ENCODE measurements at places on chromosomes 5 and 9.
A peak's percentile ranks its signal among the peaks of the same experiment; 100 is the strongest.

GRCh38 chr5:173493846-173494245, 122.6 kb downstream of the BOD1 start:
- no peaks in the 10 kb centered on the region for H3K27me3 ChIP-seq
- no peak overlapping the region for H3K4me3 ChIP-seq
- peaks cover 16% of the 10 kb centered on the region for H3K4me1 ChIP-seq
- no peaks in the 10 kb centered on the region for H3K36me3 ChIP-seq

DNA sequence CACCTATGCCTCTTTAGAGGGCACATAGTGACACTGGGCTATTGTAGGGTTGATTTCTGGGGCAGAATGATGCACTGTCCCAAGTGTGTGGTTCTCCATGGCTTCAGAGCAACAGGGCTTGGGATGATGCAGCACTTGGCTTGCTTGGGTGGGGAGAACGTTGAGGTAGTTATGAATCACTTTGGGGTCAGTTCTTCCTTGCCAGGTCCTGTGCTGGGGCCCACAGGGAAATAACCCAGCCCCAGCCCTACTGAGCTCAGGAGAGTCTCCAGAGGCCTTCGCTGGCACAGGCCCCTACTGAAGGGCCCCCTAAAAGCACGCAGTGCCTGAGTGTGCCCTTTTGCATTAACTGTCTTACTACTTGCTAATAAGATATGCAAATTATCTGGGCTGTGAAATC, 24.2 kb downstream of the JADE2 start:
- DNase-seq: no peak
- peak overlapping the region; percentile 7 for H3K27ac ChIP-seq
- no peak overlapping the region for H3K4me3 ChIP-seq
- no peaks in the 10 kb centered on the region for H3K27me3 ChIP-seq
- H3K4me1 ChIP-seq: peaks cover 12% of the 10 kb centered on the region

DNA sequence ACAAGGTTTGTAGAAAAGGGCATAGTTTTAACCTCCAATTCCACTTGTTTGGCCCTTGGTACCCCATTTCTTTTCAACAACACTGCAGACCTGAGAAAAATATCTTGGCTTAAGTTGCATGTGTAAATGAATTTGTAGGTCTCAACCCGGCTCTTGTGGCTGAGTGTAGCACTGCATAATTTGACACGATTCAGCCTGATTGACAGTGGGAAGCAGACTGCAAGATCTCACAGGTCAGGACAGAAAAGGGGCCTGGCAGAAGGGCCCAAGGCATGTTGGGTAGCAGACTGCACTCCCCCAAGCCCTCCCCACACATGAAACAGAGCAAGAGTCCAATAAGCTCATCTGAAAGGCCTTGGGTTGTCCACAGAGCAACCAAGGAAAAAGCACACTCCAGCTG, 169.7 kb upstream of the SMARCA2 start:
- no peak overlapping the region for H3K27ac ChIP-seq
- H3K4me1 ChIP-seq: no peaks in the 10 kb centered on the region
- no peaks in the 10 kb centered on the region for H3K36me3 ChIP-seq

DNA sequence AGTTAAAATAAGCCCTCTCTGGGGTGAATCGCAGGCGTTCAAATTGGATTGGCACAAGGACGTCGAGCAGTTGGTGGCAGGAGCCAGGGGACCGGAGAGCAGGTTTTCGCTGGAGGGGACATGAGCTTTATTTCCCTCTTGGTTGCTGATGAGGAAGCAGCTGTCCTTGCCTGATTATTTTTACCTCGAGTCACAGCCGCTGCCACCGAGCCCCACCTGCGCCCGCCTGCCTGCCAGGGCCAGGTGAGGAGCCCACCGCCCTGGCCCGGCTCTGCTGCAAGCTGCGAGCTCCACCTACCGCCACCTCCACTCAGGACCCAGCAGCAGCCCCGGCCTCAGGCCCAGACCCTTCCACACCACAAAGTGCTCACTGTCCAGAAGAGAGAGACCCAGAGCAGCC, 9.0 kb upstream of the ADGRD2 start:
- H3K27ac ChIP-seq: no peak overlapping the region
- H3K27me3 ChIP-seq: peaks cover 27% of the 10 kb centered on the region
- no peaks in the 10 kb centered on the region for H3K36me3 ChIP-seq
- no peak overlapping the region for H3K4me3 ChIP-seq
- DNase-seq: no peak

DNA sequence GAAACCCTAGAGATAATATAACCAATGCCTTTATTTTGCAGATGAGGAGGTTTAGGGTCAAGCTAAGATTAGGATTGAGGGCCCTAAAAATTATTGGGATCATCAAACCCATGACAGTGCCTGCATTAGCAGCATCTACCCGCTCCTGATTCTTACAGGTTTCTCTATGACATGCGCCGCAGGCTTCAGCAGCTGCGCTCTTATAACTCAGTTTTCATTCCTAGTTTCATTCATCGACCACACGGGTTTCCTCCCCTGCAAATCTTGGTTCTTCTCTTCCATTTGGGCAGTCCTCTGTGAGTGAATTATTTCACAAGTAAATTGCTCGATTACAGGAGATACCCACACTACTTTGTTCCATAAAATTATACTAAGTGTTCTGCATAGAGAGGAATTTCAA, 137.2 kb downstream of the SLC24A2 start:
- DNase-seq: no peak
- H3K36me3 ChIP-seq: no peaks in the 10 kb centered on the region
- no peak overlapping the region for H3K4me3 ChIP-seq
- no peak overlapping the region for H3K27ac ChIP-seq

- H3K4me1 ChIP-seq: peaks cover 14% of the 10 kb centered on the region
- no peak overlapping the region for H3K4me3 ChIP-seq
- H3K36me3 ChIP-seq: no peaks in the 10 kb centered on the region
- peak; percentile 56 for DNase-seq
- H3K27me3 ChIP-seq: no peaks in the 10 kb centered on the region
Observed at GRCh38 chr9:133234577-133235322, 25.7 kb upstream of the OBP2B start.

- H3K36me3 ChIP-seq: no peaks in the 10 kb centered on the region
- no peak for DNase-seq
- H3K27ac ChIP-seq: no peak overlapping the region
- no peak overlapping the region for H3K4me3 ChIP-seq
Observed at GRCh38 chr5:178238711-178239592, 6.3 kb upstream of the PHYKPL start.

DNA sequence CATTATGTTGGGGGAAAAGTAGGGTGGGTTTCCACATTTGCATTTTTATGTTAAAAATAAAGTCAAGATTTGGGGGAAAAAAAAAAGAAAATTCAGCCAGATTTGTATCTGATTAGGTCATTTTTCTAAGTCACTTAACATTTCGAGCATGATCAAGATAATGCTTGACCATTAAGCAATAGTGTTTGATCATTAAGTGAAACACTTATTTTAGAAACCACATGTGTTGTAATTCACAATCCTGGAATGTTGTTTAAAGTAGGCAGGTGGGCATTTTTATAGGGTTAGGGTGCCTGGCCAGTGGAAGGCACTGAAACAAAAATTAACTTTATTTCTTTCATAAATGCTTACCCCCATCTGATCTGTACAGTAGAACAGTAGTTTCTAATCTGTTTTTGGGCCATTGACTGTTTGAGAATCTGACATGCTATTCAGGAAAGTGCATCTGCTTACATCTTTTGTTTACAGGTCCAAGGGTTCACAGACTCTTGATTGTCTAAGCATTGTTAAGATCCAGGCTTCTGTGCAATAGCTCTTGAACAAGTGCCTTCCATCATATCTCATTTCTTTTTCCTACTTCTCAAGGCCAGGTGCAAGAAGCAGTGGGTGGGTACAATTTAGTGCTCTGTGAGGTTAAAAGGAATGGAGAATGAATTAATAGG, 9.1 kb downstream of the ZCCHC9 start:
- no peak for DNase-seq
- H3K27ac ChIP-seq: no peak overlapping the region
- H3K27me3 ChIP-seq: no peaks in the 10 kb centered on the region

GRCh38 chr9:33190021-33190705, 23.0 kb upstream of the B4GALT1 start:
- DNase-seq: no peak
- H3K27ac ChIP-seq: peak overlapping the region; percentile 72
- H3K27me3 ChIP-seq: no peaks in the 10 kb centered on the region
- no peak overlapping the region for H3K4me3 ChIP-seq
- H3K4me1 ChIP-seq: peaks cover 68% of the 10 kb centered on the region
- no peaks in the 10 kb centered on the region for H3K36me3 ChIP-seq

DNA sequence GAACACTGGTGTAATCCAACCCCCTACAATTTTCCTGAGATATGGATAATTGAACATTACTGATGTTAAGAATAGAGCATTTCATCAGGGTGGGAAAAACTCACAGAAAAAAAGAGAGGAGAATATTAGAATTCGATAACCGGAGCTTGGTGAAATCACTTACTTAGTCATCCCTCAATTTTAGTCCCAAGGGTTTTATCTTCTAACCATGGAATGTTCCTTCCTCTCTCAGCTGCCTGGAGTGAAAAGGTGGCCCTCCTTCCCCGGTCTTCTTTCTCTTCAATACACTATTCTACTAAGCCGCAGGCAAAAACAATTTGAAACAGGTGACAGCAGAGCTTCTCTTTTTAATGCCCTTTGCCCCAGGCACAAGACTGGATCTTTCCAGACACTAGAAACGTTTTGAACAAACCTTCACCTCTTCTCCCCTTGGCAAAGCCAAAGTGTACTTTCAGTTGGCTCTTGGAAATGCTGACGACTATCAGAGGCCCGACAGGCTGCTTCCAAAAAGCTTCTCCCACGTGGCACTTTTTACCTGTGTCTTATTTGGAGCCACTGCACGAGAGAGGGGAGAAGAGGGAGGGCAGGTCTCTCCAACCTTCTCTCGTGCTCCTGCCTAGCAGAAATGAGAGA, 543.9 kb downstream of the TLE1 start:
- H3K36me3 ChIP-seq: no peaks in the 10 kb centered on the region
- H3K27ac ChIP-seq: no peak overlapping the region
- H3K27me3 ChIP-seq: no peaks in the 10 kb centered on the region
- H3K4me1 ChIP-seq: no peaks in the 10 kb centered on the region
- no peak for DNase-seq
- H3K4me3 ChIP-seq: no peak overlapping the region

DNA sequence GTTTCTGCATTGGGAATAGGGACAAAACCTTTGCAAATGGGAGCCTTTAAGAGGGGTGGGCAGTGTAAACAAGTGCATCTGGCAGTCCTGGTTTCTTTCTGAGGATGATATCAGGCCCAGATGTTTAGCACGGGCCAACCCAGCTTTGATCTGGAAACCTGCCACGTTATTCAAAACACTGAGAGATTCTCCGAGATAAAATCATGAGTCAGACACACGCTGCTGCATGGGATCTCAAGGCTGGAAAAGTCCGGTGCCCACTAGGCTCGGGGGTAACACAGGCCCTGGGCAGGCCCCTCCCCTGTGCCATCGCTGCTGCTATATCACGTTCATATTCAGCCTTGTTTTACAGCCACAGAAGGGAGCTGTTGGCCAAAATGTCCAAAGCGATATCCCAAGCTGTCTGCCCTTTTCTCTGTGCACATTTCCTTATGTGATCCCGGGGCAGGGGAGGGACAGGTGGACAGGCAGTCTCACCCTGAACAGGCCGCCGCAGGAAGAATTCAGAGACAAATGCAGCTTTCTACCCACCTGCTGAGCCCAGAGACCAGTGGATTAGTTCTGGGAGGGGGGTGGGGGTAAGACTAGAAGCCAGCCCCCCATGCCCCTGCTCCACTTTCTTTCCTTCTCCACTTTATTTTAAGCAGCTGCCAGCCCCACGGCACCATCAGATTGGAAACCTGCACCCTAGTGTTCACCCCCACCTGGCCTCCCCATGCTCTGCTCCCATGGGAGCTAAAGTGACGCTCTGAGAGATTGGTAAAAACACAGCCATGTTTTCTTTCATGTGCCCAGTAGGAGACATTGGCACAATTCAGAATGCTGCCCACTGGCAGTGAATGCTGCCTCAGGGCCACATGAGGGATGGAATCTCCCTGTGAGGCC, 63.1 kb downstream of the TMOD1 start:
- no peaks in the 10 kb centered on the region for H3K27me3 ChIP-seq
- DNase-seq: peak; percentile 76
- peak overlapping the region; percentile 70 for H3K27ac ChIP-seq
- peaks cover 35% of the 10 kb centered on the region for H3K36me3 ChIP-seq
- H3K4me3 ChIP-seq: no peak overlapping the region
- H3K4me1 ChIP-seq: peaks cover 59% of the 10 kb centered on the region

DNA sequence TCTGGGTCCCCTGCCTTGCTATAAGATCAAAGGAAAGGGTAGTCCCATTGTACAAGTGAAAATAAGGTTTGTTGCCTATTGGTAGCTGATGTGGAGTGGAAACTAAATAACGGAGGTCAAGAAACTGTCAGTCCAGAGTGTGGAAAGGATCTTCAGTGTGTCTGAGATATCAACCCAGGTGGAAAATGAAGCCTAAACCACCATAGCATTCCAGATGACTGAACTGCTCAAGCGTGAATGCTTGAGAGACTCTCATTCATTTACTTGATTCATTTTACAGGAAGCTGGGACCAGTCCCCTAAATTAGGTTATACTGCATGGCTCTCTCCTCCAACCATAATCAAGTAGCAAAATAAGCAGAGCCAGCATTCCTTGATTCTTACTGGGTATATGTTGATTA, 116.0 kb upstream of the SLC28A3 start:
- no peak overlapping the region for H3K4me3 ChIP-seq
- peaks cover 2% of the 10 kb centered on the region for H3K27me3 ChIP-seq
- no peaks in the 10 kb centered on the region for H3K4me1 ChIP-seq
- no peaks in the 10 kb centered on the region for H3K36me3 ChIP-seq

DNA sequence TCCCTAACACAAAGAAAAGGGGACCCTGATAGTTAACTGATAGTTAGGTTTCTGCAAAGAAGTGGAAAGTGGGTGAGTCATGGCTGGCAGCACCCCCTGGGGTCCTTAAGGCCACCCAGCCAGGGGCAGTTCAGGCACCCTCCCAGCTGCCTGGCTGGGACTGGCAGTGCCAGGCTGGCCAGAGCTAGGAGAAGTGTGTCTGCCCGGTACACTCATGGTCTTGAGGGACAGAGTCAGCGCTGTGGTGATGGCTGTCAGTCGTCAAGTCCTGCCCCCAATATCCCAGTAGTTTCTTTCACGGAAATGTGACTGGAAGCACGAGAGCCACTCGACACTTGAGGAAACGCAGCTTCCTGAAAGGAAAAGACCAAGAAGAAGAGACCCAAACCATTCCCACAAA, 22.3 kb upstream of the CNOT6 start:
- no peaks in the 10 kb centered on the region for H3K4me1 ChIP-seq
- no peak for DNase-seq
- H3K27me3 ChIP-seq: no peaks in the 10 kb centered on the region
- no peaks in the 10 kb centered on the region for H3K36me3 ChIP-seq
- no peak overlapping the region for H3K27ac ChIP-seq

- H3K27me3 ChIP-seq: no peaks in the 10 kb centered on the region
- peaks cover 14% of the 10 kb centered on the region for H3K4me1 ChIP-seq
- DNase-seq: no peak
- H3K4me3 ChIP-seq: no peak overlapping the region
- no peaks in the 10 kb centered on the region for H3K36me3 ChIP-seq
Observed at GRCh38 chr5:95667678-95668077, 15.1 kb downstream of the SPATA9 start.

GRCh38 chr9:108167136-108167900, 677.7 kb upstream of the KLF4 start:
- H3K4me1 ChIP-seq: no peaks in the 10 kb centered on the region
- no peak overlapping the region for H3K27ac ChIP-seq
- H3K27me3 ChIP-seq: no peaks in the 10 kb centered on the region
- DNase-seq: no peak
- H3K36me3 ChIP-seq: no peaks in the 10 kb centered on the region

Measured in tibial artery (tissue), 4 donors.